ENCODE measurements at places on chromosomes 12 and 14.

DNA sequence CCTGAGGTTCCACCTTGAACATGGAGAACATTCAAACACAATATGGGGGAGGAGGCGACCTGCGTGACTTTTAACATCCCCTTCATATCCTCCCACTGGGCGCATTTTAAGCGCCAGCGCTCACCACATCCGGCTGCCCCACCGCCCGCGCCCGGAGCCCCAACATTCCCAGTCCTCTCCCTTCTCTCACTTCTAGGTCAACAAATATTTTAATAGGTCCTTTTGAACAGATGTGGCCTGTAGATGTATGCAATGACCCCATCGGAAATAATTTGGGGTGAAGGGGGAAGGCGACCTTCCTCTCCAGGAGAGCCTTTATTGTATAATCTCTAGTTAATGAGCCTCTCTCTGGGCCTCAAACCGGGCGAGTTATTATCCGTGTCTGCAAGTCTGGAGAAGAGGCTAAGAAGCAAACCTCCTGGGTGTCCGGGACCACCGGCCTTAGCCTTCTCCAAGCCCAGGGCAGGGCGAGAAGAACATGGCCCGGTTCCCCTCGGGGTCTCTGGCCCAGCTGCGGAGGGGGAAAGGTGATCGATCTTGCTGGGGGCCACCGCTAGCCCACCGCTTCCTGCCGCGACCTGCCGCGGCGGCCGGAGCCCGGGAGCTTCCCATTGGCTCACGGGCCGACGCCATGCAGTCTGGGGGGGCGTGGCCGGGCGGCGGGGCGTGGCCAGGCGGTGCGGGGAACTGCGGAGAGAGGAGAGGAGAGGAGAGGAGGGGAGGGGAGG lies 83.2 kb upstream of the HMGA2 start:
- no peak for DNase-seq

- DNase-seq, result no peak
Measured at GRCh38 chr14:99682809-99683618, 1.1 kb upstream of the CYP46A1 start.

- DNase-seq, result no peak
Measured at GRCh38 chr12:123743002-123743401, 19.1 kb upstream of the DNAH10 start.

DNA sequence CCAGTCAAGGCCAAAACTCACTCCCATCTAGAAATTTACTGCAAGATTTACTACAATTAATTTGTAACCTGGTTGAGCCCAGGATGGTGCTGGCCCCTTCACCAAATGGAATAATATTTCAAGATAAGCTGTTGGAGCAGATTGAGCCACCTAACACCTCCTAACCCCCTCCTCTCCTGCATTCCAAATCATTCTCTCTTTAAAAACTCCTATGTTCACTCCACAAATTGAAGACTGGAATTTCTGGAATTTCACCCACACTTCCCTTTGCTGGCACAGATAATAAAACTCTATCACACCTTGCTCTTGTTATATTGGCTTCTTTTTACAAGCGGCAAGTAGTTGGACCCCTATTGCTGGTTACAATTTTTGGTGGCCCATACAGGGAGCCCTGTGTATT lies 41.7 kb downstream of the MIS18BP1 start:
- DNase-seq, result no peak

DNA sequence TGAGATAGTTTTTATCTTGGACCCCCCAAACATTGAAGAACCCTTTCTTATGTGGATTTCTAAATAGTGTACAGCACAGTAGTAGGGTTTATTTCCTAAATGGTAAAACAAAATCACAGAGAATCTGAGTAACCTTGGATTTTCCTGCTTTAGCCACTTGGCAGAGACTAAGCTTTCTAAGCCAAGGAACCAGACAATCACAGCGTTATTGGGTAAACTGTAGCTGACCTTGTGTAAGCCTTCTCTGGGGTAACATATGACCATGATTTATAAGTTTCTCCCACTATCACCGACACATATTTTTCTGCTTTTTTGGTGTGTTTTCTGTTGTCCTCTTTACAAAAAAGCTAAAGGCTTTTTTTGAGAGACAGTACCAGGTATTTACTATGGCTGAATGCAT lies 136.3 kb upstream of the PZP start:
- DNase-seq, result no peak

DNA sequence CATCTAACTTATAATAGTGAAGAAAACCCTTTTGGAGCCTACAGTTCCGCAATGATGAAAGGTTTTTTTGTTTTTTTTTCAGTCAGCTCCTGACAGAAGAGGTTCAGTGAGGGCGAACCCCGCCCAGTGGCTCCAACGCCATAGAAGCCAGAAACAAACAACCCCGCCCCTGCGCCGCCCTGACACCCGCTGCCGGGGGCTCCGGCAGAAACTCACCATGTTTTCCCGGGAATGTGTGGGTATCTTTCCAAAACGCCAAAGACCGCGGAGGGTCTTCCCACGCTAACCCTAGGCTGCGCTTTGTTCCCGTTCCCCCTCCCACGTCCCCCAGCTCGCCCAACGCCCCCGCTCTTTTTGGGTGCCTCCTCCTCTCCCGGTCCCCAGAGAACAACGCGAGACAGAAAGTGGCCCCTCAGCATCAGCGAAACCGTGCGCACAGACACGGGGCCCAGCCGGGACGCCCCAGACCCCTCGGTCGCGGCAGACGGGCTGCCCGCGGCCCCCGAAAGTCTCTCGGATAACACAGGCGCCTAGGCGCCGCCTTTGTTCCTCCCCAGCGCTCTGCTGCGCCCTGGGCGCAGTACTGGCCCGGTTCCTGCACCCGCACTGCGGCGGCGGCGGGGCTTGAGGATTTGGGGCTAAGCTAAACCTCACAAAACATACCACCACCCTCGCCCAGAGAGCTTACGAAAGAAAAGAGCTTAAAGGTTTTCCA lies 522 bp downstream of the TUBA1A start:
- DNase-seq, result no peak

- DNase-seq, result no peak
Measured at GRCh38 chr12:1171657-1172408, 180.8 kb downstream of the ERC1 start.

Data from cortex of kidney (tissue), 1 donor.